Fibroblast of the aortic adventitia (primary cell): ENCODE measurements at places on chromosomes 6 and 20. TPM values are rescaled to one million over a fixed set of nuclear protein-coding genes. Genes with fewer than 3 reads are reported as not detected.

Gene TSHZ2
- total RNA-seq = 6.9 and 48.9 TPM in 2 replicates

Gene MANEA
- total RNA-seq = 4.3 and 24.9 TPM in 2 replicates

Gene OR2J1
- total RNA-seq = not detected in 2 replicates

Gene SLC22A2
- total RNA-seq = not detected in 2 replicates
